ENCODE measurements at places on chromosomes 5 and 9. TPM values are rescaled to one million over a fixed set of nuclear protein-coding genes. Genes with fewer than 3 reads are reported as not detected.

MARCHF3 gene
- total RNA-seq, result 11.9 TPM

KCNMB1 gene
- 42.6 TPM for total RNA-seq

GRCh38 chr9:89891221-89891590 lies 286.4 kb downstream of the GADD45G start:
- H3K4me3 ChIP-seq, result no peak overlapping the region
- H3K27ac ChIP-seq, result peak overlapping the region; percentile 77
- no peak for DNase-seq
- no peaks in the 10 kb centered on the region for H3K27me3 ChIP-seq

DNA sequence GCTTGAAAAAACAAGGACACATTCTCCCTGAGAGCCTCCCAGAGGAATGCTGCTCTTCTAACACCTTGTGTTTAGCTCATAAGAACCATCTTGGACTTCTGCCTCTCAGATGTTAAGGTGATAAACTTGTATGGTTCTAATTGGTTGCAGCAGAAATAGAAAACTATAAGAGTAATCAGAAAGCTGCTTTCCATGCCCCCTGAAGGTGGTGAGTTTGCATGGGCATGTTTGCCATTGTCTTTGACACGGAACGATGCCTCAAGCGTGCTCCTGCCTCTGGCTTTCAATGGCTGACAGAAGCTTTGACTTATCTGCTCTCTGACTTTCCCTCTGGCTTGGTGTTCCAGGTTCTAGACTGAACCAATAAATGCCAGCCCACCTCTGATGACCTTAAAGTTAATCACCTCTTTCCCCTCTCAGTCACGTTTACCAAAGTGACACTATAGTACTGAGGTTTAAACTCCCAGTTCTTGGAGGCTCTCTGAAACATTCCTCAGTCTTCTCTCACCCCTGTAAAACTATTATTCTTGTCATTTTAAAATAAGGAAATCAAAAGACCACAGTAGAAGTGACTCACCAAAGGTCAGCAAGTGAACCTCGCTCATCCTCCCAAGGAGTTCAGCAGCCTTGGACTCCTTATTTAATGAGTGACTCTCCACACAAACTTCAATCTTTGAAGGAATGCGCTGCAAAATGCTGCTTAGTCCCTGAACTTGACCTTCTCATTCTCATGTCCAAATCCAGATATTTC lies 103.6 kb downstream of the PIK3R1 start:
- no peak overlapping the region for H3K27ac ChIP-seq
- no peak for DNase-seq
- H3K4me3 ChIP-seq, result no peak overlapping the region
- no peaks in the 10 kb centered on the region for H3K36me3 ChIP-seq
- H3K27me3 ChIP-seq, result no peaks in the 10 kb centered on the region

GRCh38 chr9:131593091-131593820 lies 47.9 kb downstream of the PRRT1B start:
- H3K27me3 ChIP-seq, result no peaks in the 10 kb centered on the region
- no peaks in the 10 kb centered on the region for H3K4me1 ChIP-seq
- H3K4me3 ChIP-seq, result no peak overlapping the region
- no peak overlapping the region for H3K27ac ChIP-seq
- no peaks in the 10 kb centered on the region for H3K36me3 ChIP-seq
- DNase-seq, result no peak

- H3K36me3 ChIP-seq, result no peaks in the 10 kb centered on the region
- no peaks in the 10 kb centered on the region for H3K4me1 ChIP-seq
- H3K27me3 ChIP-seq, result no peaks in the 10 kb centered on the region
- H3K27ac ChIP-seq, result no peak overlapping the region
Measured at GRCh38 chr9:4196376-4196775, 103.5 kb downstream of the GLIS3 start.

GRCh38 chr9:76926324-76926741 lies 20.4 kb upstream of the PRUNE2 start:
- H3K36me3 ChIP-seq, result no peaks in the 10 kb centered on the region
- no peak for DNase-seq
- H3K4me1 ChIP-seq, result no peaks in the 10 kb centered on the region
- H3K27ac ChIP-seq, result no peak overlapping the region

DNA sequence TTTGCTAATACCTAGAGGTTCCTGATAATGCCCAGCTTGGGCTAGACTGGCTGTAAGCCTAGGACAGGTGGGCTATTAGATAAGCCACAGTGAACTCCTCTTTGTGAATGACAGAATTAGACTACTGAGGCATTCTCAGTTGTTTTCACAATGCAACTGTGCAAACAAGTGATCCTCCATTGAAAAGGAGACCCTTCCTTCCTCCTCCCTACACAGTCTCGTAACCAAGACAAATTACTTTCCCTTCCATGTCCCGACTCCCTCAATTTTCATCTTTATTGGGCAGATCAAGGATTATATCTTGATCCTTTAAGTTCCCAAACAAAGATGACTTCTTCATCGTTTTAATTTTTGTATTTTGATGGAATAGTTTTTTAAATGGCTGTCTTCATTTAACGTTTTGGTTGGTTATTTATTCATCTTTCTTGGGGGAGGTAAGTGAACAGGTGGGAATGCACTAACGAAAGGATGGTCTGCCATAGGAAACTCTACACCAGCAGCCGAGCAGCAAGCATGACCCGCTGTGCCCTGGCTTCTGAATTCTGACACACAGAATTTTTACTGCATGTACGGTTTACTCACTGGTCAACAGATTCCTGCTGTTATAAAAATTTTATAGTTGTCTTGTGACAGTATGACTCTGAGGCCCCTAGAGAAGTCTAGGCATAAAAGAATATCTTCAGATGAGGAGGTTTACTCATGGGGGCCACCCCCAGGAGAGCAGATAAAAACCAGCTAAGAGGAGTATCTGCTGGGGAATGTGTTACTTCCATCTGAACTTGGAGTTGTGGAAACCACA lies 137.5 kb upstream of the TUT7 start:
- peaks cover 5% of the 10 kb centered on the region for H3K4me1 ChIP-seq
- H3K36me3 ChIP-seq, result no peaks in the 10 kb centered on the region
- no peaks in the 10 kb centered on the region for H3K27me3 ChIP-seq
- H3K27ac ChIP-seq, result peak overlapping the region; percentile 18
- no peak for DNase-seq

DNA sequence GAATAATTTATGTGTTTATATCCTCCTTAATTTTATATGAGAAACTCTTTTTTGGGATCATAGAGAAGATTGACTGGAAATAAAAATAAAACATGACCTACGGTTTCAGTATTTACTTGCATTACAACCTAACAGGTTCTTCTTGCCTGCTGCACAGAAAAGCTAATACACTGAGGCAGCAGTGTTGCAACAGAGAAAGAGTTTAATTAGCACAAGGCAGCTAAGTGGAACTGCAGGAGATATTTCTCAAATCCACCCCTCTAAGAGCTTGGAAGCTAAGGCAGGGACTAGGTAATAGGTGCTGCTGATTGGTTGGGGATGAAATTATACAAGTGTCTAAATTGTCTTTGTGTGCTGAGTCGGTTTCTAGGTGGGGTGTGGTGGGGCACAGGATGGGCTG lies 380.9 kb downstream of the DIRAS2 start:
- no peaks in the 10 kb centered on the region for H3K27me3 ChIP-seq
- DNase-seq, result no peak
- no peak overlapping the region for H3K27ac ChIP-seq

CSF1R gene
- 42.9 TPM for total RNA-seq

SREK1 gene
- total RNA-seq, result 226 TPM

ANKRD55 gene
- total RNA-seq, result 0.55 TPM

DNA sequence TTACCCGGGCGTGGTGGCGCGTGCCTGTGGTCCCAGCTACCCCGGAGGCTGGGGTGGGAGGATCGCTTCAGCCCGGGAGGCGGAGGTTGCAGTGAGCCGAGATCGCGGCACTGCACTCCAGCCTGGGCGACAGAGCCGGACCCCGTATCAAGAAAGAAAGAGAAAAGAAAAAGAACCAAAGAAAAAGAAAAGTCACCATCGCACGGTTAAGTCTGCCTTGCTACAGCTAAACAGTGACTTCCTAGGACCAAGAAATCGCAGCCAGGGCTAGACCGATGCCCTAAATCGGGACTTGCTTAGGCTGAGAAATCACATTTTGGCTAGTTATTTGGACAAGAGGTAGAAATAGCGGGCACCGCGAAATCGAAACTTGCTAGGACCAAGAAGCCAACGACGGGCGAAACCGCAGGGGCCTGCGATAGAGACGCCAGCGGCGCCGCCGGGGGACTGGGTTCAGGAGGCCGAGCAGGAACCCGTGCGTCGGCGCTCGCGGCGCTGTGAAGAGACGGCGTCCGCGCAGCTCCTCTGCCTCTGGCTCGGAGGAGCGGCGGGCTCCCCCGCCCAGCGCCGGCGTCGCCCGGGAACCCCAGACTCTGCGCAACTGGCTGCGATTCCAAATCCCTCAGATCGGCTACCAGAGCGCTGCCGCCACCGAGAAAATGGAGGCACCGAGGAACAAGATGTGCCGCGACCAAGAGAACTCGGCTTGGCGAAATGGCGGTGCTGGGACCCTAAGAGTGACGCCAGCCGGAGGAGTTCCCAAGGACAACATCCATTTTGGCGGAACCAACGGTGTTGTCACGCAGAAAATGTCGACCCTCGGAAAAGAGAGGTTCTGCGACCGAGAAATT lies 26.1 kb upstream of the ANXA2R start:
- H3K4me3 ChIP-seq, result peak overlapping the region; percentile 78
- peak overlapping the region; percentile 97 for H3K27ac ChIP-seq
- H3K36me3 ChIP-seq, result no peaks in the 10 kb centered on the region

TSC1 gene
- total RNA-seq, result 45.5 TPM

DNA sequence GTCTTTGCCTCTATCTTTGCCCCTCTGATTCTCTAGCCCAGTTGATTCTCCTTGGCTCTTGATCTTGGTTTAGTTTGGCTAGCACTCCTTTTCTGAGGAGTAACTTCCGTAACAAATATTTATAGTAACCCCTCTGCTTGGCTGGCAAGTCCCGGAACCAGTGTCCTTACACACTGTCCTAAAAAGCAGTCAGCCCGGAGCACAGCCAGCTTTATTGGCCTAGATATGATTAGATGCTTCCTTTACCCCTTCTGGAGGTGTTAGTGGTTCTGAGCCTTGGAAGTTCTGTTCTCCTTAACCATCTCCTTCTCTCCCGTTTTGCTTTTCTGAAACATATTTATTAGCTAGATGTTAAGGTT lies 17.0 kb upstream of the MSMP start:
- H3K27ac ChIP-seq, result no peak overlapping the region
- no peak overlapping the region for H3K4me3 ChIP-seq
- H3K27me3 ChIP-seq, result no peaks in the 10 kb centered on the region
- H3K4me1 ChIP-seq, result no peaks in the 10 kb centered on the region
- DNase-seq, result no peak

NTMT1 gene
- 17.8 TPM for total RNA-seq

OBP2B gene
- not detected for total RNA-seq

GRCh38 chr5:93748875-93749397 lies 7.5 kb upstream of the POU5F2 start:
- H3K27me3 ChIP-seq, result no peaks in the 10 kb centered on the region
- no peaks in the 10 kb centered on the region for H3K36me3 ChIP-seq
- DNase-seq, result no peak
- no peaks in the 10 kb centered on the region for H3K4me1 ChIP-seq
- no peak overlapping the region for H3K27ac ChIP-seq
- no peak overlapping the region for H3K4me3 ChIP-seq

- H3K4me1 ChIP-seq, result no peaks in the 10 kb centered on the region
- no peaks in the 10 kb centered on the region for H3K27me3 ChIP-seq
- no peak overlapping the region for H3K4me3 ChIP-seq
- no peak for DNase-seq
- H3K36me3 ChIP-seq, result no peaks in the 10 kb centered on the region
Measured at GRCh38 chr5:82698026-82698425, 379.2 kb downstream of the TMEM167A start.

GRCh38 chr9:107330420-107330819 lies 47.3 kb downstream of the RAD23B start:
- no peak overlapping the region for H3K27ac ChIP-seq
- no peak for DNase-seq
- H3K36me3 ChIP-seq, result no peaks in the 10 kb centered on the region
- H3K4me3 ChIP-seq, result no peak overlapping the region
- H3K4me1 ChIP-seq, result no peaks in the 10 kb centered on the region

DNA sequence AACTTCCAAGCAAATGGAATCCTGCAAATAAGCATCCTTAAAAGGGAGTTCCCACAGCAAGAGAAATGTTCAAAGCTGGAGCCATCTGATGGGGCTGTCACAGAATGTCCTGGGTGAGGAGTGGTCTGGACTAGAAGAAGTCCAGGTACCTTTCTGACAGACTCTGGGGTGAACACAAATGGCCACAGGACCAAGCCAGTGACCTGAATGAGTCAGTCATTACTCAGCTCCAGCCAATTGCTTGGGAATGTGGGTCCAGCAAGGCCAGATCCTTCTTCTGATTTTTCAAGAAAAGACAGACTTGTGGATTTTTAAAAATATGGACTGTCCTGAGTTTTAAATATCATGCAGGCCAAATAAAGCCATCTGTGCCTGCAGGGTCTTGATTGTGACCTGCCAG lies 30.1 kb downstream of the GALNT10 start:
- no peak for DNase-seq
- H3K36me3 ChIP-seq, result no peaks in the 10 kb centered on the region
- H3K4me3 ChIP-seq, result no peak overlapping the region
- no peaks in the 10 kb centered on the region for H3K27me3 ChIP-seq
- no peaks in the 10 kb centered on the region for H3K4me1 ChIP-seq

GM2A gene
- total RNA-seq, result 23.6 TPM

DNA sequence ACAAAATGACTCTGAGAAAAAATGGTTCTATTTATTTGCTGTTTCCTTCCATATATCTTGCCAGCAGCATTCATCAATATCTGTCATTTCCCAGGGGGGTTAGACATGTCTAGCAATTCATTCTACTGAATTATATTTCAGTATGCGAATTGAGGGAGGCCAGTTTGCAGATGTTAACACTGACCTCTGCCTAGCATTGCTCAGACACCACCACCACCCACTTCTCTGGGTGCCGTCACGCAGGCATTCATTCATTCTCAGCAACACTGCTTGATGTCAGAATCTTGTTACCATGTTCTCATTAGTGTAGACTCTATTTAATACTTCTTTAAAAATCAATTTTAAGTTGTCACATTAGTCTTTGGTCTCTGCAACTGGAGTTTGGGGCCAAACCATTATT lies 181.7 kb downstream of the MAST4 start:
- H3K27ac ChIP-seq, result no peak overlapping the region
- no peak for DNase-seq
- no peaks in the 10 kb centered on the region for H3K36me3 ChIP-seq
- H3K4me1 ChIP-seq, result no peaks in the 10 kb centered on the region
- H3K4me3 ChIP-seq, result no peak overlapping the region

Measured in uterus (tissue), 4 donors.